Large intestine (tissue), 12 donors: ENCODE measurements at places on chromosomes 1 and 21. TPM values are rescaled to one million over a fixed set of nuclear protein-coding genes. Genes with fewer than 3 reads are reported as not detected.

GRCh38 chr1:208154040-208154439, 90.1 kb downstream of the PLXNA2 start:
- DNase-seq = peak; percentile 50

DNA sequence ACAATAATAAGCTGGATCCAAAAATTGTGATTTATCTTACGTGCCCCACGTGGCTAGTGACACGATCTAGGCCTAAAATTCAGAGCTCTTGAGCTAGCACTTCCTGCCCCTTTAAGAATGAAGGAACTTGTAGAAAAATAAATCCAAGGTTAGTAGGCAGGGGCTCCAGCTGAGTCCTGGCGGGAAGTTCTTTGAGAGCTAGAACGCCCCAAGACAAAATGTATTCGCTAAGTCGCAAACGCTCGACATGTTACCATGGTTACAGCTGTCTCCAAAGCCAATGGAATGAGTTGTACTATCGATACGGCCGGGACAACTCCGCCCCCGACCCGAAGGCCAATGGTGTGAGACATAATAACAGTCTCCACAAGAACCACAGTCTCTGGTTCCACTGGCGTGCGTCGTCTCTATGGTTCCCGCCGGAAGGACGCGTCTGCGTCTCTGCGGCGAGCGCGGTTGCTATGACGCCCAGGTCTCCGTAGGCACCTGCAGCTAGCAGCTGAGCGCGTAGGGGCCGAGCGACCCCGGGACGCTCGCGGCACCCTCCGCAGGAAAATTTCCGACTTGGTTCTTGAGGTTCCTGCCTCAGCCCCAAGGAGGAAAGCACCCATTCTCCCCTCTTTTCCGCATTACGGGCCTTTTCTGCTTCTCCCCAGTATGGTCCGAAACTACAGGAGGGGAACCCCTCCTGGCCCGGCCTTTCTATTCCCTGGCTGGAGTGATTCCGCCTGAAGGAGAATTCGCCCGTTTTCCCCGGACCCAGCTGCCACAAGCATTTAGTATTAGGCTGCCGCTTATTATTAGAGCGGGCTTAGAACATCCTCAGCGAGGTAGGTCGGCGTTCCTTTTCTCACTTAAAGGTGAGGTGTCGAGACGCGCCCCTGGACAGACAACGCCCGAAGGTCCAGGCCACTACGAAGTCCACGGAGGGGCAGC, at the start of gene CCDC30:
Gene CCDC30 (plus strand): TSS at position 459 of the 936 bp plus-strand sequence. CDS start 17,266 bp downstream, outside the sequence.
- DNase-seq = peak; percentile 98

GRCh38 chr1:111850109-111850508, 94.4 kb downstream of the DDX20 start:
- no peak for DNase-seq

GRCh38 chr1:54080598-54081049, 27.2 kb downstream of the TCEANC2 start:
- DNase-seq = peak; percentile 29

- no peak for DNase-seq
Measured at GRCh38 chr1:185365951-185366350, 48.9 kb upstream of the IVNS1ABP start.

DNA sequence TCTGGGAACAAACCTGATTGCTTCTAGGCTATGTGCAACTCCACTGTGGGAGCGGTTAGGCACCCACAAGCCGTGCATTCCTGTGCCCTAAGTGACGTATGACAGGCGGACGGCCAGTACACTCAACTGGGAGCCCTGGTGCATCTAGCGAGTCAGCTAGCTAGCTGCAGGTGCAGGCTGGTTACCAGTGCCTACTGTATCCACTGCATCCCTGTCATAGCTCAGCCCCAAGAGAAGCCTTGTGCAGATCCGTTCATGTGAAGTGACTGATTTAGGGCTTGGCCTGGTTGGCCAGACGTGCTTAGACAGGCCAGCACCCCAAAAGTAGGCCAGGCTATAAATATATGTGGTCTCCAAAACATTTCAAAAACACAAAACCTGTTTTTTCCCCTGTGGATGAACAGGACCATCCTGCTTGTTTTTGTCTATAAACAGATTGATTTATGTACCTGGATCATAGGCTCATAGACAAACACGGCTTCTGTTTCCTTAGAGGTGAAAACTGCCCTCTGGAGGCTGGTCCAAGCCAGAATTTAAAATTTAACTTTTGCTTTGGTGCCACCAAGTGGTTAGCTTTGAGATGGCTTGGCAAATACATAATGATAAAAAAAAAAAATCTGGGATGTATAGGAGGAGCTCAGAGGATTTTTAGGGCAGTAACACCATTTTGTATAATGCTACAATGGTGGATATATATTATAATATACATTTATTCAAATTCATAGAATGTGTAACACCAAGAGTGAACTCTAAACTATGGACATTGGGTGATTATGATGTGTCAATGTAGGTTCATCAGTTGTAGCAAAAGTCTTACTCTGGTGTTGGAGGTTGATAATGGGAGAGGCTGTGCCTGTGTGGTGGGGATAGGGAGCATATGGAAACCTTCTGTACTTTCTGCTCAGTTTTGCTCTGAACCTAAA, 68.5 kb downstream of the GIPC2 start:
- DNase-seq = peak; percentile 65

GRCh38 chr1:182677397-182678098, 6.8 kb downstream of the RGS8 start:
- DNase-seq = no peak

GRCh38 chr1:177926201-177926600, 43.7 kb downstream of the SEC16B start:
- no peak for DNase-seq

DNA sequence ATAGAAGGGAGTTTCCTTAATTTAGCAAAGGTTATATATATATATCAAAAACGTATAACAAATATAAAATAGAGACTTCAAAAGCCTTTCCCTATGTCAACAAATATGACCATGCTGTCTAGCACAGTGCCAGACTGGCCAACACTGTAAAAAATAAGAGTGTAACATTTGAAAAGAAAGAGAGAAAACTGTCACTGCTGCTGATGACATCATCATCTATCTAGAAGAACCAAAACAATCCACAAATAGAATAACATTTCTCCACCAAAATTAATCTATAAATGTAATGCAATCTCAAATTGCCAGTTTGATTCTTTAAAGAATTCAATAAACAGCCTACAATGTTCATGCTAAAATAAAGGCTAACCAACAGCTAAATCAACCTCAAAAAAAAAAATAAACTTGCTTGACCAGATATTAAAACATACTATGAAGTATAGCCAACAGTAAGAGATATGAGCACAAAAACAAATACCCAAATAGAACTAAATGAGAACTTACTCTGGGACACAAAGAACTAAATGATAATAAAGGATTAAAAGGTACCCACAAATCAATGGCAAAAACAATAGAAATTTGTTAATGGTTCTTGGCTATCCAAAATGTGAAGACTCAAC, 50.2 kb downstream of the ENAH start:
- DNase-seq = no peak

DNA sequence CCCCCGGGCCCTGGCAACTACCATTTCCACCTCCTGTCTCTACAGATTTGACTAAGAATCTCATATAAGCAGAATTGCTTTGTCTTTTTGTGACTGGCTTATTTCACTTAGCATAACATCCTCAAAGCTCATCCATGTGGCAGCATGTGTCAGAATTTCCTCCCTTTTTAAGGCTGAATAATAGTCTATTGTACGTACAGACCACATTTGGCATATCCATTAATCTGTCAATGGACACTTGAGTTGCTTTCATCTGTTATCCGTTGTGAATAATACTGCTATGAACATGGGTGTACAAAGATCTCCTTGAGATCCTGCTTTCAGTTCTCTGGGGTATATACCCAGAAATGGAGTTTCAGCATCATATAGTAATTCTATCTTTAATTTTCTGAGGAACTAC, 24.0 kb downstream of the SPATA21 start:
- DNase-seq = no peak

DNA sequence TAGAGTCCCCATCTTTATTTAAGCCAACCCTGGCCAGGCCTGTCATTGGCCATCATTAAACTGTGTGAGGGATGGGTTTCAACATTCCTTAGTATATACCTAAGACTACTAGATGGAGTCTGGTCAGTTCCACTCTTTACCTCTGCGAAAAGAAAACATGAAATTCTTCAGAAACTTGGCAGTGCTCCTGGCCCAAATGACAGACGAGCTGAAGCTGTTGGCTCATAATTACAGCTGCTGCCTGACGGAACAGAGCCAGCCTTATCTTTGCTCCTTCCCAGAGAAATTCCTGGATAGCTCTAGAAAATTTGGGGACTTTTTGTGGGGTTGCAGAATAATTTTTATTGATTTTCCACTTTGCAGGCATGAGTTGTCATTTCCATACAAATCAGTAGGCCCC, 30.4 kb downstream of the NPHS2 start:
- DNase-seq = no peak

GRCh38 chr1:10216090-10216749, 5.8 kb downstream of the KIF1B start:
- no peak for DNase-seq

DNA sequence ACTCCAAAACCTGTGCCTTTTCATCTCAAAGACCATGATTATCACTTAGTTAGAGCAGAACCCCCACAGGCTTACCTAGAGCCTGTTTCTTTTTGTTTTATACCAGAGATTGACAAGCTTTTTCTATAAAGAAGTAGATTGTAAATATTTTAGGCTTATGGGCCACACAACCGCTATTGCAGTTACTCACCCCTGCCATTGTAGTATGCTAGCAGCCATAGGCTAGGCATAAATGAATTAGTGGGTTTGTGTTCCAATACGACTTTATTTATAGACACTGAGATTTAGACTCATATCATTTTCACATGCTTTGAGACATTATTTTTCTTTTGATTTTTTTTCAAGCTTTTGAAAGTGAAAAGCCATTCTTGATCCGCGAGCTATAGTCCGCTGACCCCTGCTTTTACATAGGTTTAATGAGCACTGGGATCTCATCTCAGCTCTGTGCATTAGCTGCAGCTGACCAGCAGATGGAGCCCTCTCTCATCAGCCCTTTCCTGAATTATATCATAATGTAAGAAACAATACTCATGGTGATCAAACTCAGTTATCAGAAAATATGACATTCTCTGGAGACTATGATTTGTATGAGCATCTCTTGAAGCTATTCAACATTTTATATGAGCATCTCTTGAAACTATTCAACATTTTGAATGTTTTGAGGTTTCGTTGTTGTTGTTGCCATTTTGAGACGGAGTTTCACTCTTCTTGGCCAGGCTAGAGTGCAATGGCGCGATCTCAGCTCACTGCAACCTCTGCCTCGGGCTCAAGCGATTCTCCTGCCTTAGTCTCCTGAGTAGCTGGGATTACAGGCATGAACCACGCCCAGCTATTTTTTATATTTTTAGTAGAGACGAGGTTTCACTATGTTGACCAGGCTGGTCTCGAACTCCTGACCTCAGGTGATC, 111.9 kb upstream of the L1TD1 start:
- peak; percentile 16 for DNase-seq

- no peak for DNase-seq
Measured at GRCh38 chr1:225437710-225438437, 10.0 kb upstream of the LBR start.

- no peak for DNase-seq
Measured at GRCh38 chr1:112322018-112322417, 74.0 kb upstream of the CTTNBP2NL start.

GRCh38 chr1:39544327-39544726, 32.3 kb downstream of the PABPC4 start:
- no peak for DNase-seq

GRCh38 chr21:44049606-44050005, 37.5 kb downstream of the TRAPPC10 start:
- no peak for DNase-seq

GRCh38 chr1:235075777-235076308, 52.8 kb downstream of the TOMM20 start:
- peak; percentile 86 for DNase-seq

DNA sequence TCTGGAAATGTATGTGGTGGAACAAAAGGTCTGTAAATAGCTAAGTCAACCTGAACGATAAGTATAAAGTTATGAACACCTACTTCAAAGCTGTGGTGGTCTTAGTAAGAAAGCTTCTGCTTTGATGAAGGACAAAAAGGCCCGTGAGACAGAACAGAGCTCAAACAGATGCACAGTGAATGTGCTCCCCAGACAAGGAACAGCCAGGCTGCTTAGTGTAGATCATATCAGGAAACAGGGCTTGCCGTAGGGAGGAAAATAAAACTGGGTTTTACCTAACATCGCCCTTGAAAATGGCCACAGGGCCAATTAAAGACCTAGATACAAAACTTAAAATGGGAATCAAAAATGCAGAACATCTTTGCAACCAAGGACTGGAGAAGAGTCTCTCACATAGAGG, 40.2 kb downstream of the PRSS38 start:
- no peak for DNase-seq

GRCh38 chr1:188027613-188028012, 1198.9 kb downstream of the PLA2G4A start:
- no peak for DNase-seq

DNA sequence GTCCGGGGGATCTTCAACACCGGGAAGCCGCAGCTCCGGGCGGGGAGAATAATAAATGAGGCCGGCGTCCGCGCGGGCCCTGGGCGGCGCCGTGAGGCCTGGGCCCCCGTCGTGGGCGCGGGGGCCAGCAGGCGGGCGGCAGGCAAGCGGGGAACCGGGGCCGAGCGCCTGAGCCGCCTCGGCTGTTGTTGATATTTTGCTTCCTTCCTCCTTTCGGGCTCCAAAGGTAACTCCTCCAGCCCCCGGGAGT, at the start of gene MEF2D:
Gene MEF2D (minus strand): TSS at position 233 of the 250 bp plus-strand sequence. CDS start 17,483 bp downstream, outside the sequence.
- no peak for DNase-seq

DNA sequence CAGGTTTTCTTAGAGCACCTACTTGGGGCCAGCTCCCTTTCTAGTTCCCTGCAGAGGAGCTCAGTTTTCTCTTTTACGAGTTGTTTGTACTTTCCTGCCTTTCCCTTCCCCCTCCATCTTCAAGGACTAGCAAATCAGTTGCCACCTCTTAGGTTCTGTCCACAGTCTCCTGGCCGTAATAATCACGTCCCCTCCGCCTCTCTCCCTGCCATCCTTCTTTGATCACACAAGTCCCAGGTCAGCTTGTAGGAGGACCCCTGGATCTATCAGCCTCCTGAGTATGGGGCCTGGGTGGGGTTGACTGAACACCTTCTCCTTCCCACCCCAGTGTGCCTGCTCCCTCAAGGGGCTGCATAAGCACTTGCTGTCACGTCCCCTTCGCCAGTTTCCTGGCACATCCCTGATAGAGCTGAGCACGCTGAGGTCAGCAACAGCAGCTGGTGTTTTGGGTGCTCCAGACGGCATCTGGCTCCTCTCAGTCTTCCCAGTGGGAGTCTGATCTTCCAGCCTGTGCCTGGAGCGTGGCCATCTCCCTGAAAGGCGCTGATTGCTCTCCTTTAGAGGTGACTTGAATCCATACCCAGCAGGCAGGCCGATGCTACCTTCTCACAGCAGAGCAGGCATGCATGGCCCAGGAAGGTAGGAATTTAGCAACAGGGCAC, 216.1 kb upstream of the TMEM51 start:
- DNase-seq = no peak

LDLRAD1 gene
- 0.51 TPM for polyA plus RNA-seq

ESRRG gene
- polyA plus RNA-seq = 9.0 TPM

EFNA1 gene
- 96.1 TPM for polyA plus RNA-seq

OPRD1 gene
- 1.5 TPM for polyA plus RNA-seq

PCP4 gene
- 20.5 TPM for polyA plus RNA-seq

LMNA gene
- 138 TPM for polyA plus RNA-seq

RIMKLA gene
- polyA plus RNA-seq = 0.78 TPM

PER3 gene
- 5.1 TPM for polyA plus RNA-seq
